ENCODE measurements at places on chromosomes 5 and 9.

GRCh38 chr9:28464481-28465216 lies 891.4 kb upstream of the C9orf72 start:
- peak; percentile 49 for DNase-seq

DNA sequence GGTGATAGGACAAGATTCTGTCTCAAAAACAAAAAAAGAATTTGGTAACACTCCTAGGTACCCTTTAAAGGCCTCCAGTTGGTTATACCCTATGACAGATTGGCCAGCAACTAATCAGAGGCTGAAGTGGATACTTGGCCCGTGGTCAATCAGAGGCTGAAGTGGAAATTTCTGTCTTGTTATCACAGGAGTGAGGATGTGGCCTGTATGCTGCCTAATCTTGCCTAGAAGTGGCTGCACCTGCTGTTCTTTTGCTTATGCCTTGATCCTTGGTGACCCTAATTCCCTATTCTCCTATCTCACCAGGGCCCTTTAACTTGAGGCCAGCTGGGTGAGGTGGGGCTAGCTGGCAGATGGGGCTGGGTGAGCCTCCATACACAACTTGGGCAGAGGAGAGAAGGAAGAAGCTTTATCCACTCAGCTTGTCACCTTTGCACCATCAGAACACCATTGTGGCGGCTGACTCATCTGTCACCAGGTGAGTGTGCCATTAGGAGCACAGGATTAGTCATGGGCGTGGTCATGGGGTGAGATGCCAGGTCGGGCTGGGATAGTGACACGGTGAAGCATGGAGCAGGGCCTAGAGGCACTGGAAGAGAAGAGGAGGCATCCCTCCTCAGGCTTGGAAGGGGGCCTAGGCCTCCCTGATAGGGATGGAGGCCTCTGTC lies 41.5 kb downstream of the SAR1B start:
- peak; percentile 39 for DNase-seq

DNA sequence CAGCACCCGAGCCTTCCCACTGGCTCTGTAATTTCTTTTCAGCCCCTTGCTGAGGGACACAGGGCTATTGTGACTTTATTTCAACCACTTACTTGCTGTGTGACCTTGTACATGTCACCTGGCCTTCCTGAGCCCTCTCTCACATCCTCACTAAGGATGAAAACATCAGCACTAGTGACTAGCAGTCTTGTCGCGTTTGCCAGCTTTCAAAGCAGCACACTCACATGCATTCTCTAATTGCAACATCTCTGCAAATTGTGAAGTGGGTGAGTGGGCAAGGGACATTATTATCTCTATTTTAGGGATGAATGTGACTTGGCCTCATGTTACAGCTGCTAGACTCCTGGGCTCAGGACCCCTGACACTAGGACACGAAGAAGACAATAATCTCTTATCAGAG lies 144.5 kb downstream of the SEC61B start:
- no peak for DNase-seq

GRCh38 chr5:174097486-174098185 lies 52.1 kb downstream of the NSG2 start:
- DNase-seq, result no peak

DNA sequence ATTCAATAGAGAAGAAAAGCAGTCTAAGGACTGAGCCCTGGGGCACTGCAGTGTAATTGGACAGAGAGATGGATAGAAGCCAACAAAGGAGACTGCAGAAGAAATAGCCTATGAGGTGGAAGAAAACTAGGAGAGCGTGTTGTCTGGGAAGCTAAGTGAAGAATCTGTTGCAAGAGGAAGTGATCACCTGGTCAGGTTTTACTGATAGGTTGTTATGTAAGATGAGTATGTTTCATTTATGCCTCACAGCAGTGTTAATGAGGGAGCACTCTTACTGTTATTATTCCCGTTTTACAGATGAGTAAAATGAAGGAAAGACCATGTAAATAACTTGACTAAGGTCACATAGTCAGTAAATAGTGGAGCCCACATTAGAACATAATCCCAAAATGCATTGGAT lies 80.0 kb upstream of the GRHPR start:
- DNase-seq, result no peak

GRCh38 chr5:174533751-174534241 lies 190.6 kb upstream of the MSX2 start:
- DNase-seq, result no peak

- DNase-seq, result no peak
These were observed 31.9 kb upstream of the MIER3 start for GRCh38 chr5:56983593-56984361.

DNA sequence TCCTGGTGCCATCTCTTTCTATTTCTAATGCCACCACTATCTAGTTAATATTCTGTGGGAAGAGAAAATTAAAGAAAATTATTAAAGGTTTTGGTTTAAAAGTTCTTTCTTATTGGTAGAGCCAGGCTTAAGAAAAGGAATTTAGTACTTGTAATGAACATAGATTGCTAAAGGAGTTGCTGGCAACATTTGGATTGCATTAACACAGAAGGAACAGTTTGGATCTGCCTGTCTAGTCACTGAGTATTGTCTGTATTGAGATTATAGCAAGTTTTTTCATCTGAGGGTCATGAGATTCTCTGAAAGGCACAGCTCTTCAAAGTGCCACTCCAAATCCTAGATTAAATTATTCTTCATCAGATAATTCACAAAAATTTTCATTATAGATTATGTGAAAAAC lies 32.0 kb downstream of the FSD1L start:
- DNase-seq, result no peak

DNA sequence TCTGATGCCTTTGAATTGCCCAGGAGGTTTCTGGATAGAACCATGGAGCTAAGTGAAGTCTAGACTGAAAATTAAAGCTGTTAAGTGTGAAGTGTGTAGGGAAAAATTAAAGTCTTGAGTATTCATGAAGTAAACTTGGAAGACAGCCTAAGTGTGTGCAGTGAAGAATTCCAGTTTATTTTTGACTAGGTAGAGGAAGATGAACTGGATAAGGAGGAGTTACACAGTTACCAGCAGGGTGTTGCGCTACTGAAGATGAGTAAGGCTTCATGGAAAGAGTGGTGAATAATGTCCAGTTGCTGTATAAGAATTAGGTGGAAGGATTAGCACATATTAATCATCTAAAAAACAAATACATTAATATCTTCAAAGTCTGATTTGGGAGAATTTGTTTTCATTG lies 5.7 kb upstream of the CHD1 start:
- no peak for DNase-seq

GRCh38 chr5:62812621-62813255 lies 234.1 kb downstream of the LRRC70 start:
- DNase-seq, result no peak

GRCh38 chr9:120820095-120820494 lies 22.6 kb downstream of the PSMD5 start:
- no peak for DNase-seq

- DNase-seq, result no peak
These were observed 20.1 kb upstream of the SMARCA2 start for GRCh38 chr9:1995084-1995483.

DNA sequence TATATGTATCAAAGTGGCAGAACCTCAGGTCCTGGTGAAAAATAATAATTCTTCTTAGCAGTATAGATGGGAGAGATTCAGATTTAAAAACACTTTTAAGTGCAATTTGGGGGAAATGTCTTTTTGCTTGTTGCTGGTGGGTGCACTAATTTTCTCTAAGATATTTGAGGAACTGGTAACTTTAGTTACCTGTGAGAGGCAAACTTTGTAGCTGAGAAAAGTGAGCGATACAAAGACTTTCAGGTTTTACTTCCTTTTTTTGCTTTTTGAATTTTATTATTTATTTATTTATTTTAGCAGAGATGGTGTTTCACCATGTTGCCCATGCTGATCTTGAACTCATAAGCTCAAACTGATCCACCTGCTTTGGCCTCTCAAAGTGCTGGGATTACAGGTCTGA lies 303.1 kb upstream of the PTGER4 start:
- DNase-seq, result no peak

- DNase-seq, result no peak
These were observed 34.1 kb downstream of the C5orf15 start for GRCh38 chr5:133934311-133934710.

GRCh38 chr9:89721176-89721700 lies 116.4 kb downstream of the GADD45G start:
- DNase-seq, result no peak

GRCh38 chr5:69414885-69415583 lies at the start of gene MARVELD2:
MARVELD2 (plus strand) TSS chr5:69415116; CDS start chr5:69419386, 4,270 bp downstream.
- no peak for DNase-seq

- no peak for DNase-seq
These were observed 39.4 kb downstream of the TNFAIP8 start for GRCh38 chr5:119395080-119395836.

- DNase-seq, result no peak
These were observed 19.5 kb downstream of the B4GALT1 start for GRCh38 chr9:33147416-33148169.

GRCh38 chr5:137995749-137996128 lies 37.1 kb downstream of the FAM13B start:
- no peak for DNase-seq

GRCh38 chr5:139458580-139459407 lies 3.7 kb downstream of the ECSCR start:
- no peak for DNase-seq

DNA sequence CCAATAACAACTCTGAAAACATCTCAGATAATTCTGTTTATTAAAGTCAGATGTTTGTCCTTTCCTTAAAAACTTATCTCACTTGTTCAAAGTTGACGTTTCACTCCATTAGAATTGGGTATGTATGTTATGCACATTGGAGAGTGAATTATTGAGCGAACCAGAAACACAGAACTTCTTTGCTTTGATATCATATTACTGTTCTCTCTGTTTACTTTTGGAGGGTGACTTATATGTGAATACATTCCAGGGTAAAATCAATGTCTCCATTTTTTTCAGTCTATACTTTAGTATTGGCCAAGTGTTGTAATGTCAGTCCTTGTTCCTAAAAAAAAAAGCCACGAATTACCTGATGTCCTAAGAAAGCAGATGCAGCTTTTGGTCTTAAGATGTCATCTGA lies 307.4 kb downstream of the CSNK1G3 start:
- DNase-seq, result no peak

GRCh38 chr9:118268046-118268445 lies 563.8 kb downstream of the TLR4 start:
- no peak for DNase-seq

GRCh38 chr9:99811598-99812383 lies 9.9 kb upstream of the NR4A3 start:
- no peak for DNase-seq

- DNase-seq, result no peak
These were observed 362.7 kb downstream of the CSNK1G3 start for GRCh38 chr5:123874600-123875201.

DNA sequence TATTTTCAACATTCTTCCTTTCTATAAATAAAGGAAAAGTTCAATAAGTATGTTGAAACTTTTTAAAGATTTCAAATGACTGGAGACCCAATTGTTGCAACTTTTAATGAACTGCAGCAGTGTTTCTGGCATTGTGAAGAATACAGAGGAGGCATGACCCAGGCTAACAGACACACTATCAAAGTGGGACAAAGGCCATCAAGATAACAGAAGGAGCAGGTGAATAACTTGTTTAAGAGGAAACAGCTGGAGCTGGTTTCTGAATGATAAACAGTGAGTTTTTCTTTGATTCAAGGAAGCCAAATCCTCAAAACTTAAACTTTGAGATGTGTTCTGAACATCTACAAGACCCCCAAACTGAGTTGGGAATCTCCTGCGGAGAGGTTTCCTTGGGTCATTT lies 734.6 kb downstream of the TLR4 start:
- no peak for DNase-seq

DNA sequence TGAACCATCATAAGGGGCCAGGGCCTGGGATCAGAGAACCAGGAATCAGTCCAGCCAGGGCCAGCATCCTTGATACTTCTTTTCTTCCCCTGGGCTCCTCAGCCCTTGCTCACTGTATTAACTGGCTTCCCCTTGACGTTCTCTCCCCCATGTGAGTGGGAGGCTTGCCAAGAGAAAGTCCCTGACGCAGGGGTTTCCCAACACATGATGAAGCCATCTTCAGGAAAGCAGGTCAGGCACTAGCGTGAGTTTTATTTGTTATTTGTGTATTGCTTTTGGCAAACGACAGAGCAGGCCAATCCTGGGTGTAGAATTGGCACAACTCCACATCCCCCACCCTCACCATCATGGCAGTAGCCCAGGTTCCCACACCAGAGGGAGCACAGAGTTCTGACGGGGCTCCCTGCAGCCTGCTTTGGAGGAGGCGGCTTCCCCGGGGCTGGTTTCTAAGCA lies 165.5 kb upstream of the NFIL3 start:
- no peak for DNase-seq

GRCh38 chr9:128390150-128390812 lies 19.1 kb downstream of the URM1 start:
- DNase-seq, result no peak

- DNase-seq, result no peak
These were observed 201.8 kb downstream of the CDH12 start for GRCh38 chr5:22651355-22651754.

GRCh38 chr9:125995706-125996105 lies 248.5 kb downstream of the PBX3 start:
- DNase-seq, result peak; percentile 61

DNA sequence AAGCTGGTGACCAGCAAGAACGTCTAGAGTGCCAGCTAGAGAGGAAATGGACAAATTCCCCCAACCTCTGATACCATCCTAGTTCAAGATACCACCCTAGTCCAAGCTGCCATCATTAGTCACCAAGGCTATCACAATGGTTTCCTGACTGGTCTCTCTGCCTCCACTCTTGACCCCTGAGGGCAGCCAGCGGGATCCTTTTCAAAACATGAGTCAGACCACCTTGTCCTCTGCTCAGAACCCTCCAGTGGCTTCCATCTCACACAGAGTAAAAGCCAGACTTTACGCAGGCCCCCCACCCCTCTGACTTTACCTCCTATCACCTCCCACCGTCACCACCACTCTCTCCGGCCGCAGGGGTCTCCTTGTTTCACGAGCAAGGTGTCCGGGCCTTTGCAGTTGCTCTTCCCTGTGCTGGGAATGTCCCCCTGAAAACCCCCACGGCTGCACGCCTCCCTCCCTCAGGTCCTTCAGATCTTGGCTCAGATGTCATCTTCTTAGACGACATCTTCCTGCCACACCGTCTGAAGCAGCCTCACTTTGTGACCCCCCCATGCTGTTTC lies 42.2 kb upstream of the FBXW11 start:
- no peak for DNase-seq

- peak; percentile 82 for DNase-seq
These were observed 77.8 kb upstream of the OTULINL start for GRCh38 chr5:14503681-14504331.

GRCh38 chr9:76316069-76316468 lies 78.2 kb downstream of the RFK start:
- no peak for DNase-seq

GRCh38 chr9:73611032-73611431 lies 459.4 kb downstream of the ANXA1 start:
- no peak for DNase-seq

DNA sequence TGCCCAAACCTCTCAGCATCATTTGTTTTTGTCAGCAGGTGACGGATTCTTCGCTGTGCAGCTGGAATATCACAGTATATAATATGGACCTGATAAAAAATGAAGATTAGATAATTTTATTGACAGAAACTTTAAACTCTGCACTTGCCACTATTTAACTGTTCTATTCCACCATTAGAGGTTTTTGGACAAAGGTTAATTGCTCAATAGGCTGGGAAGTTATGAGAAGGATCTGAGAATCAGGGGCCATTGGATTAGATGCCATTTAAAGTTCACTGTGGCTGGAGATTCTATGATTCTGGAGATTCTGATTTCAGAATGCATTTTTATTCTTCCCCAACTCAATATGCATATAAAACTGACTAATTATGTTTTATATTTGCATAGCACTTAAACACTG lies 59.8 kb upstream of the ANXA1 start:
- no peak for DNase-seq

Measured in chondrocyte (in vitro differentiated cells).